ENCODE measurements at places on chromosomes 7 and 10. TPM values are rescaled to one million over a fixed set of nuclear protein-coding genes. Genes with fewer than 3 reads are reported as not detected.
A peak's percentile ranks its signal among the peaks of the same experiment; 100 is the strongest.

Gene CYP2C8
- 0.69 TPM for polyA plus RNA-seq

DNA sequence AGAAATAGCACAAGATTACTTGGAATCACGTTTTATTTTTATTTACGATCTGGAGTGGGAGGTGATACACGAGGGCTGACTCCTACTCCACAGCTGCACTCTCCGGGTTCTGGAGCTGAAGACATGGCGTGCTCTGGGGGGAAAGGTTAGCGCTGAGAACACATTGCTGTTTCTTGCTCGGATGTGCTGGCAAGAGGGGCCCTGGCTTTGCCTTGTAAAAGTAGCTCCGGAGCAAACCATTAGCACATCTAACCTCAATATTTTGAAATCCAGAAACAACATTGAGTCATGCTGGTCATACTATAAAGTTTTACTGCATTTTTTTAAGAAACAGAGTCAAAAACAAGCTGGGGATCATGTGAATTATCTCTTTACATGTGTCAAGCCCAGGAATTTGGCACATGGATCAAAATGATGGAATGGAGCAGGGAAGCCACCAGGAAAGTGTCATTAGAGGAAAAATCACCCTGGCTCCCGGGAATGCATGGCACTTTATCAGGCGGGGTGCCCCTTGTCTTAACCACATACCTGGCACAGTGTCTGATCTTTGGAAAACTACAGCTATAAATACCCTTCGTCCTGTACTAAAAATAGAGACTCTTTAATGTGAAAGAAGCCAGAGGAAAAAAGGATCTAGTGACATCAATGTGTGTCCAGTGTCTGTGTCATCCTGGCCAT, 31.6 kb upstream of the LYZL1 start:
- peak; percentile 66 for DNase-seq

Gene ACTL6B
- polyA plus RNA-seq, result not detected

- DNase-seq, result no peak
Measured at GRCh38 chr7:85454904-85455303, 268.0 kb upstream of the SEMA3D start.

Gene C7orf33
- polyA plus RNA-seq, result not detected

DNA sequence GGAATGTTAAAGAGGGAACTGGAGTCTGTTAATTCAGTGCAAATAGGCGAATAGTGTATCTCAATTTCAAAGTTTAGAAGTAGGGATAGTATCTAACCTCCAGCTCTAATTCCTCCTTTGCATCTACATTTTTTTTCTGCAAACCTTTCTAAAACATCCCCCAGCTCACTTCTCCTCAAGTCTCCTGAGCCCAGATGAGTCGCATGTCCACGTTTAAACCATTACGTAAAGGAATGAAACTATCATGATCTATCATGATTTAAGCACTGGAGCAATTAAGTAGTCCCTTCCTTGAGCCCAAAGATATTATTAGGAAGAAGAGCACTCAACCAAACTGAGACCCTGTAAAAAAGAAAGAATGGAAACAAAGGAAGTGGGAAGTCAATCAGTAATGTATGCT, 29.9 kb downstream of the GPR22 start:
- DNase-seq, result no peak

Gene CTNNA3
- 0.45 TPM for polyA plus RNA-seq

GRCh38 chr10:66637273-66638036, 288.4 kb upstream of the LRRTM3 start:
- no peak for DNase-seq

Gene RSPH10B
- not detected for polyA plus RNA-seq
